NCI-H510A (cell line): ENCODE measurements at places on chromosomes 13 and 19.
A peak's percentile ranks its signal among the peaks of the same experiment; 100 is the strongest.

DNA sequence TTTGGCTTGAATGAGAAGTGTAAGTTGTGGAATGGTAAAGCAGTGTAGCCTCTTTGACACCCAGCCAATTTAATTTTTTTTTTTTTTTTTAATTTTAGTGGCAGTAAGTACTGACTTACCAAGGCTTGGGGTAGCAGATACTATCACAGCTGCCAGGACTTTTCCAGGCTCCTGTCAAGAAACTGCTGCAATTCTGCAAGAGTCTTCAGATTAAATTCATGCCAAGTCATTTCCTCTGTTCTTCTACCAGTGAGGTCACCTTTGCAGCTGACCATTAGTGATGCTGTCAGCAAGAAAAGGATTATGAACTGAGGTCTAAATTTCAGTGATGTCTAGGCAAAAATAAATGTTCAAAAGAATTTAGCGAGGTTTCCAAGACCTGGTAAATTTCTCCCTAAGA, 91.2 kb downstream of the GGACT start:
- no peak for DNase-seq

DNA sequence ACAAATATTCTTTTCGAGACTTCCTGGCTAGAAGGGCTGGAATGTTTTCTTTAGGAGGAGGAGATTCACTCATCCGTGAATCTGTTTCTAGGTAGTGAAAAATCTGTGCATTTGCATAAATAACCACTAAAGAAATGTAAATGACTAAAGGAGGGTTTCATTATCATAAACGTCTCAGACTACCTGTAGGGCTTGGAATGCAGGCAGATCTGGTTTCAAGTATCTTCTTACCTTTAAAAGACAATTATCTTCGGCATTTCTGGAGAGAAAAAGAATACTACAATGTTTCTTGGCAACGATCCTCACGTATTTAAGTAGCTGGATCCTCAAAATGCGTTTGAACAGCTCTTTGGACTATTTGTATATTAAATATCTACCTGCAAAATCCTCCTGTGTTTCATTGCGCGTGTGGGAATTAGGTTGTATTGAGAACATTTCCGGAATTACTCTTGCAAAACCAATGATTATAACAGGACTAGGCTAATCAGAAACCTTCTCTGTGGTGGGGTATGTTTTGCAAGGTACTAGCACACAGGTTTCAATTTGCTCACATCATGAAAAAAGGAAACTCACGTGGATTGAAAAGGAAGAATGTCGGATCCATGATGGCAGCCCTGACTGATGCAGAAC, 291.1 kb upstream of the ARGLU1 start:
- DNase-seq, result no peak

DNA sequence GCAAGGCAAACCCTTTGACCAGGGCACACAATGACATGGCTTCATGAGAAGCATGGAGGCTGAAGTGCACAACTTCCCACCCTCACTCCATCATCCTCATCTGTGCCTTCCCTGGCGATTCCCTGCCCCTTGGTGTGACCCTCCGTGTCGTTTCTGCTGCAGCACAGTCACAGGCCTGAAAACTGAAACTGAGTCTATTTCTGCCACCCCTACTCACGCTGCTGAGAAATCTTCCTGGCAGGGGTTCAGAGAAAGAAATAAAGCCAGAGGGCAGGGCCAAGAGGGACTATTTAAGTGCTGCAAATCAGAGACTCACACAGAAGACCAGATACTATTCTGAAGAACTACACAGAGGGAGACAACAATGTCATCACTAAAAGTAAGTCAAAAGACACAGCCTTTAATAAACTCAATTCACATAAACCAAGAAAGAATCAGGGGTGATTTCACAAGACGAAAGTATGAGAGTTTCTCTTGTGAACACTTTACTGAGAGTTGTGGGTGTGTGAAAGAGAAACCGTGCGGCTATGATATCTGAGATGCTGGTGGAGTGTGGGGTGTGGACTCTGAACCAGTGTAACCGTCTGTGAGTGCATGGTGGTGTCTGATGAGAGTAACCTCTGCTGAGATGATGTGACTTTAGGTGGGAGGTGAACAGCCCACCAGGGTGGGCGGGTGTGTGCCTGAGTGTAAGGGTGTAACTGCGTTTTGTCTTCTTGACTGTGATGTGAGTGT, 23.5 kb downstream of the LGALS16 start:
- no peak for DNase-seq

DNA sequence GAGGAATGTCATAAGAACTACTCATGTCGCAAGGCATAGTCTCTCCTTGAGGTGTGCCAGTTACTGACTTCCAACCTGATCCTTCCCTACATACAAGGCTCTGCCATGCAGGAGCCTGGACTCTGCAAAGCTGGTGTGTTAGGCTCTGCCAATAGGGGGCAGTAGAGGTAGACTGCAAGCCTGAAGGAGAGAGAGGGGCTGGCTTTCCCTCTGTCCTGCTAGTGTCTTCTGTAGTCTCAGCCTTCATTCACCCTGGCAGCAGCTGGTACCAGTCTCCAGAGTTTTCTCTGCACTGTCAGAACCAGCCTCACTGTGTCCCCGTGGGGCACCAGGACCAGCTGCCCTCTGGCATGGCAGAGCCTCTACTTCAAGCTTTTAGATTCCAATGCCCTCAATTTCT, 14.5 kb downstream of the SHISA2 start:
- DNase-seq, result no peak

DNA sequence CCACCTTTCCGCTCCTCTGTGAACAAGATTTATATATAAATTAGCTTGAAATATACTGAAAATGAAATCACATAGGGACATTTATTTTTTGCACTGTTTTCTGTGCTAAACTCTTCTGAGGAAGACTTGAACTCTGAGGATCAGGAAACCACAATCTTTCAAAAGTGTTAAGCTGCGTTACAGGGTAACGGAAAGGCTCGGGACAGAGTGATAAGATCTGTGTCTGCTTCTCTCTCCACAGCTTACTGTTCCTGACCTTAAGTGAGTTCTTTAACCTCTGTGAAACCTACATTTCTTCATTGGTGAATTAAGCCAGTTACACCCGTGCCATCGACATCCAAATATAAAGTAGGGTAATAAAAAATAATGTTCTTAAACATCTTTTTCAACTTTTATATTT, 38.9 kb downstream of the DACH1 start:
- no peak for DNase-seq

GRCh38 chr19:5908773-5909442, 4.2 kb downstream of the VMAC start:
- DNase-seq, result no peak

DNA sequence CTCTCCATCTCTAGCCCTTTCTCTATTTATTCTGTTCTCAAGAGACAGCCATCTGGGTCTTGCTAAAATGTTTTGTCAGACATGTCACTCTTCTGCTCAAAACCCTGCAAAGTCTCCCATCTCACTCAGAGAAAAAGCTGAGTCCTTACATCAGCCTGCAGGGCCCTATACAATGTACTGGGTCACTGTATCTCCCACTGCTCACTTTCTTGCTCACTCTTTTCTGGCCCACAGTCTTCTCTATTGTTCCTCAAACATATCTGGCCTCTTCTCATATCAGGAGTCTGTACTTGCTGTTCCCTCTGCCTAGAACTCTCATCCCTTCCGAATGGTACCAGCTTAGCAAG, 189.2 kb downstream of the ENOX1 start:
- DNase-seq, result no peak

GRCh38 chr13:51542346-51543242, 41.7 kb upstream of the WDFY2 start:
- DNase-seq, result no peak

GRCh38 chr19:23528376-23528775, 133.1 kb upstream of the ZNF91 start:
- no peak for DNase-seq

GRCh38 chr19:42003506-42004294, 9.7 kb upstream of the ATP1A3 start:
- no peak for DNase-seq

DNA sequence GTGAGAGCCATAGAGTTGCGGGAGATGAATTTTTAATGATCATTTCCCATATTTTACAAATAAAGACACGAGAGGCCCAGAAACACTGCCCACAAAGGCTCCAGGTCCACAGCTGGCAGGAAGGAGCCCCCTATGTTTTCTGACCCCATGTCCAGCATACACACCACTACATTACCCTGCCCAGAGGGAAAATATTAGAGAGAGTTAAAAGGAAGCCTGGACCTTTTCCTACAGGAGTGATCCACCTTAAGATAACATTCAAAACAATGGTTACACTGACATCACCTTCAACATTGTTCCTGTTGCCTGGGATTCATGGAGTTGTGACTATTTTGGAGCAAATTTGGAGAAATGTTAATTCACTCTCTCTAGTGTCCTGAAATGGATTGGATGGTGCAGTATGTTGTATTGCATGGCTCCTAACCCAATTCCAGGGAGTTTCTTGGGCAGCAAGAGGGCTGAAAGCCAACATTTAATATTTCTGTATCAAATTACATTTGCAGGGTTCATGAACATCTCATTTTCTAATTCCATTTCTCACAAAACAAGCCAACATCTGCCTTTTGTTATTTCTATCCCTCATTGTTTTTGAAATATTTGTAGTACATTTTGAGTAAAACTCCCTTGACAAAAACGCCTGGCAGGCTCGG, 172.5 kb downstream of the DLEU7 start:
- no peak for DNase-seq

DNA sequence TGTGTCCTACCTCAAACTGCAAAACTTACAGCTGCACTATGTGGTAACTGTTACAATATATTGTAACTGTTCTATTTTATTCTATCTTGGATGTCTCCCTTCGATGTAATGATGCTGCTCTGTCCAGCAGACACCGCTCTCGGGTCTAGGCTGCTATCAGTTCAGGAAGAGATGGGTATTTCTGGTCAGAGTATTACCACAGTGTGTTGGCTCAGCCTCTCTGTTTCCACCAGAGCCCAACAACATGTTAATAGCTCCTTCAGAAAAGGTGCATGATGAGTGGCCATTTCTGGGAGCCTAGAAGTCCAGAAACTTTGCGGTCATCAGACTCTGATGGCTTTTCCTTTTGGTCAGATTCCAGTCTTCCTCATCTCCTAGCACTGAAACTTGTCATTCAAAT, 35.9 kb upstream of the IGFL1 start:
- DNase-seq, result no peak

- DNase-seq, result no peak
Measured at GRCh38 chr19:58560007-58560887, 1.8 kb upstream of the UBE2M start.

- no peak for DNase-seq
Measured at GRCh38 chr19:51702103-51702824, 9.1 kb downstream of the SPACA6 start.

DNA sequence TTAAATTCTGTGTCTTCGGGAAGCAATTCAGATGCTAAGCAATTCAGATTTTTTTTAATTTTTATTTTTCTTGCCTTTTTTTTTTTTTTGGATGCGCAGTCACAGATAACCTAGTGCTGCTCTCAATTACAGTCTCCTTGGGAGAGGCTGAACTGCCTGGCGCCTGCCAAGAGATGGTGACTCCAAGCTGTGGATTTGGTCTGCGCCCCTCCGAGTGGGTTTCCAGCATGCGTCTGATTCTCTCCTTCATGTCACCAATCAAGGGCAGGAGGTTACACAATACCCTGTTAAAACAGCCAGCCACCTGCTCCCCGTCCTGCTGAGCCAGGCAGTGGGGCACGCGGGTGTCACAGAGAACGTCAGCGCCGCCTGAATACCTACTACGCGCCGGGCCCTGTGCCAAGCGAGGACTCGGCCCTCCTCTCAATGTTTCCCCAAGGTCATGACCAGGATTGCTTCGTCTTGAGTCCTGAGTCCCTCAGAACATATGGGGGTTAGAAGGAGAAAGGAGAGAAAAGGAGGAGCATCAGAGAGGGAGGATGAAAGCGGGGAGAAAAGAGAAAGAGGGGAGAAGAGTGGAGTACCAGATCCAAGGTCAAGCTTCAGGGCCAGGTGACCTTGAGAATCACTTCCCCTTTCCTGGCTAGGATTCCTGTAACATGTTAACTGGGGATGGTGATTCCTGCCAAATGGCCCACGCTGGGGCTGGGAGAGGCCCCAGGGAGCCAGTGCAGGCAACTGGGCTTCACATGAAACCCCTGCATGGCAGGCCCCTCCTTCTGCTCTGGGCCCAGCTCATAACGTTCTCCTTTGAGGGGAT, 213.6 kb downstream of the URI1 start:
- no peak for DNase-seq

- DNase-seq, result no peak
Measured at GRCh38 chr13:105345730-105346129, 1189.7 kb downstream of the EFNB2 start.

DNA sequence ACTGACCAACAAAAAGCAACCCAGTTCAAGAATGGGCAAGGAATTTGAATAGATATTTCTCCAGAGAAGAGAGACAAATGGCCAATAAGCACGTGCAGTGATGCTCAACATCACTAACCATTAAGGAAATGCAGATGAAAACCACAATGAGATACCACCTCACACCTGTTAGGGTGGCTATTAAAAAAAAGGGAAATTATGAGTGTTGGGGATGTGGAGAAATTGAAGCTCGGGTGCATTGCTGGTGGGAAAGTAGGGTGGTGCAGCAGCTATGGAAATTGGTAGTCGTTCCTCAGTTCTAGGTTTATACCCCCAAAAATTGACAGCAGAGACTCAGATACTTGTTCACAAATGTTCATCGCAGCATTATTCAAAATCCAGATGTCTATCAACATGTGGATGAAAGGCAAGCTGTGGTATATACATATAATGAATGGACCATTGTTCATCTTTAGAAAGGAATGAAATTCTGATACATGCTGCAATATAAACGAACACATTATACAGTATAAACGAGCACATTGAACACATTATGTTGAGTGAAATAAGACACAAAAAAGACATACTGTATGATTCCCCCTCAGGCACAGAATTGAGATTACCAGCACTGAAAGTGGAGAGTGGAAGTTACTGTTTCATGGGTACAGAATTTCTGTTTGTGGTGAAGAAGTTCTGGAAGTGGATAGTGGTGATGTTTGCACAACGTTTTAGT, 927 bp downstream of the CHAMP1 start:
- no peak for DNase-seq

GRCh38 chr19:11268783-11269267, 6.5 kb upstream of the DOCK6 start:
- DNase-seq, result no peak

DNA sequence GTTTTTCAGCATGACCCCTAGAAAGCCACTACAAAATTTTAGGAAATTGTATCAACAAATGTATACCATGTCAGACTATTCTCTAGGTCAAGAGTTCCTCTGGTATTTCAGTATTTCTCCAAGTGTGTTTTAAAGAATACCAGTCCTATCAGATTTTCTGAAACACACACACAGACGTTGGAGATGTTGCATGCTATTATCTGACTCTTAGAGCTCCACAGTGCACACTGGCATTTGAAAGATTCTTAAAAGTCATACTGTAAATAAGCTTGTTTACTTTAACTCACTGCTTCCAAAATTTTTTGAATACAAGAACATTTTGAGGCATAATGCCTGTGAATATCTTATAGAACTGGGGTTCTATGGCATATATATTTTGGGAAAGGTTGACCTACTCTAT, 33.8 kb upstream of the VWA8 start:
- DNase-seq, result no peak

DNA sequence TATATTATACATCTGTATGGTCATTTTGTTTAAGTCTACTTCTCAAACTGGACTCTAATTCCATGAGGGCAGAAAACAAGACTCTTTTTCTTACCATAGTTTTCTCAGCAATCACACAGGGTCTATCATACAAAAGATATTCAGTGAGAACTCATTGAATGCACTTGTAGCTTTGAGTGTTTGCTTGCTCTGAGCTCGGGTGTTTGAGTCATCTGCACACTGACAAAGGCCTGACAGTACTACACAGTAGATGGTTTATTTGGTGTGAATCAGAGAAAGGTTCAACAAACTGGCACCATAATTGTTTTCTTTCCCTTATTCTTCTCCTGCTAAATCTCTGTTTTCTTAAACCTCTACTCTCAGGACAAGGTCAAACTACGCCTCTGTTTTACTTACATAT, 586.4 kb downstream of the LMO7 start:
- peak; percentile 6 for DNase-seq

- DNase-seq, result no peak
Measured at GRCh38 chr19:56125806-56126590, 4.9 kb upstream of the ZNF787 start.
